ENCODE measurements at places on chromosomes 5 and 9. TPM values are rescaled to one million over a fixed set of nuclear protein-coding genes. Genes with fewer than 3 reads are reported as not detected.

- H3K4me1 ChIP-seq: no peaks in the 10 kb centered on the region
- no peak overlapping the region for H3K4me3 ChIP-seq
- no peak overlapping the region for H3K27ac ChIP-seq
- no peaks in the 10 kb centered on the region for H3K36me3 ChIP-seq
Observed at GRCh38 chr5:145824040-145824439, 11.1 kb downstream of the PRELID2 start.

GRCh38 chr5:116428966-116429365, 145.7 kb downstream of the SEMA6A start:
- DNase-seq: no peak
- H3K27ac ChIP-seq: no peak overlapping the region
- no peaks in the 10 kb centered on the region for H3K27me3 ChIP-seq
- H3K4me3 ChIP-seq: no peak overlapping the region

- H3K27me3 ChIP-seq: no peaks in the 10 kb centered on the region
- H3K27ac ChIP-seq: no peak overlapping the region
- no peak overlapping the region for H3K4me3 ChIP-seq
- no peaks in the 10 kb centered on the region for H3K4me1 ChIP-seq
- peaks cover 17% of the 10 kb centered on the region for H3K36me3 ChIP-seq
- DNase-seq: no peak
Observed at GRCh38 chr5:138936225-138936967, 61.3 kb upstream of the LRRTM2 start.

SPAAR gene
- total RNA-seq: 0.12 TPM

ANXA1 gene
- 34.4 TPM for total RNA-seq

DNA sequence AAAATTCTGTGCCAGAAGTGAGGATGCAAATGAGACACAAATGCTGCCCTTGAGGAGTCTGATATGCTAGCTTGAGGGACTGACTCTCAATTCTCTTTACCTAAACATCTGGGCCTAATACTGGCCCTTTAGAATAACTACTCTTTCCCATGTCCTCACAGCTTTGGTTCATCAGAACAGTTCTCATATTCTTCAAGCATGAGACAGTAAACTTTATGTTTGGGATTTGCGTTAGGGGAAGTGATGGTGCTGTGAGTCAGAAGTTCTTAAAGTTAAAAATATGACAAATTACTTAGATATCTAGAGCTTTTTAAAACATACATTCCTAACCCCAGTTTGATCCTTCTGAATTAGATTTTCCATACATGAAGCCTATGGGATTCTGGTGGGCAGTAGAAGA, 665.0 kb upstream of the RGMB start:
- DNase-seq: no peak
- no peak overlapping the region for H3K4me3 ChIP-seq
- no peaks in the 10 kb centered on the region for H3K27me3 ChIP-seq
- H3K36me3 ChIP-seq: no peaks in the 10 kb centered on the region
- peaks cover 5% of the 10 kb centered on the region for H3K4me1 ChIP-seq

PCDHB3 gene
- 1.3 TPM for total RNA-seq
